ENCODE measurements at places on chromosomes 7 and 10.

- no peak for DNase-seq
Observed at GRCh38 chr7:106870983-106871410, 5.9 kb downstream of the PIK3CG start.

DNA sequence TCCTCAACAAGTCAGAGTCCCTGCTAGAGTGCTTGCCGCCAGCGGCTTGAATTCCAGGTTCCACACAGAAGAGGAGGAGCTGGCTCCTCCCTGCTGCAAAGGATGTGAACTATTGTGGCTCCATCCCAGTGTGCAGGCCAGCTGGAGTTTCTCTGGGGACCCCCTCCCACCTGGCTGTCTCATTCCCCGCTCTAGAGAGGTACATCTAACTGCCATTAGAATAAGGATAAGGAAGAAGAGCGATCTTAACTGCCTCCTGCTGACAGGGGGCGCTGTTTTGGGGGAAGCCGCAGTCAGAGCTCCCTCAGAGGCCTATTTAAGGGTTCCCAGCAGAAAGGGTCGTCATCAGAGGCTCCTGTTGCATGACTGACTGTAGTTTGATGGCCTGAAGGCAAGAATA is 40.8 kb upstream of the HECW1 start:
- peak; percentile 63 for DNase-seq

DNA sequence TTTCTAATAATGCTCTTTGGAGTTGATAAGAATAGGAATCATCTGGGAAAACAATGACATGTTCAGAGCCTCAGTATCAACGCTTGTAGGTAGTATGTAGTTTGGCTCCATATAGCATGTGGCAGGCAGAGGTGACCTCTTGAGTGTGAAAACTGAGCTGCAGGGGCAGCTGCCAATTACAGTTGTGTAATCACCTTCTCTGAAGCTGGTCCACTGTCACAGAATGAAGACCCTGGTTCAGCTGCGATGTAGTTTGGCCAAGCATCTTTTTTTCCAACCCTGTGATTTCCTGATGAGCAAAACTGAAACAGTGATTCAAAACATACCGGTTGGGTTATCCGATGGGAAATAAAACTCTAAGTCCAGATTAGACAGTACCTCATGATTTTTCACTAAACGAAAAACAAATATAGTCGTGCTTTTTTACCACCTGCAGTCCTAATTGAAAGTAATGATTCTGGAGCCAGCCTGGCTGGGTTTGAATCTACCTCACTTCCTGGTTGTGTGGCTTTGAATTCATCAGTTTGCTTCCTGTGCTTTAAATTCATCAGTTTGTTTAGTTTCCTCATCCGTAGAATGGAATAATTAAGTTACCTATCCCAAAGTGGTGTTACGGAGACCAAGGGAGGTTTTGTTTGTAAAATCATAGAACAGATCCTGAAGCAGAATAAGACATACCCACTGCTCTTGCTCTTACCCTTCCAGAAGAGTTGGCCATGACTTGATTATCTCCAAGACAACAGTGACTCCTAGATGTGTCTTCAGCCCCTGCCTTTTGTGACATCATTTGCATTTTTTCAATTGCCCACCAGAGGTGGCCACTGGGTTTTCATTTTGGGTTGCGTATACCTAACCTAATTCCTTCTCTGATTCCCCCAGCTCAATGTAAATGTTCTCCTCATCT is 87.4 kb downstream of the CELF2 start:
- DNase-seq: no peak

DNA sequence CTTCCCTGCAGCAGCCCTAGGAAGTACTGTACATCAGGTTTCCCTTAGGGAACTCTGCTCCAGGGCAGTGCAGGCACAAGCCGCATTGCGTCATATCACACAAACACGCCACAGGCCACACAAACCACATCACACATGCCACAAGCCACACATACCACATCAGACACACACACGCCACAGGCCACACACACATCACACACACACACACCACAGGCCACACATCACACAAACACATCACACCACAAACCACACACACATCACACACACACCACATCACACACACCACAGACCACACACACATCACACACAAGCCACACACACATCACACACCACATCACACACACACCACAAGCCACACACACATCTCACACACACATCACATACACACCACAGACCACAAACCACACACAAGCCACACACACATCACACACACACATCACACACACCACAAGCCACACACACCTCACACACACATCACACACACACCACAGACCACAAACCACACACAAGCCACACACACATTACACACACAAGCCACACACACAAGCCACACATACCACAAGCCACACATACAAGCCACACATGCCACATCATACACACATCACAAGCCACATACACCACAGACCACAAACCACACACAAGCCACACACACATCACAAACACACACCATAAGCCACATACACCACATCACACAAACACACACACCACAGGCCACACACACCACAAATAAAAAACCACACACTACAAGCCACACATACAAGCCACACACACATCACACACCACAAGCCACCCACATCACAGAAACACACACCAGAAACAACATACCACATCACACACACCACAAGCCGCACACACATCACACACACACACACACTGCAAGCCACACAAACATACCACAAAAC is 53.4 kb downstream of the TMEM209 start:
- DNase-seq: peak; percentile 51

GRCh38 chr7:82443036-82443546 is 486 bp downstream of the CACNA2D1 start:
- DNase-seq: peak; percentile 7

DNA sequence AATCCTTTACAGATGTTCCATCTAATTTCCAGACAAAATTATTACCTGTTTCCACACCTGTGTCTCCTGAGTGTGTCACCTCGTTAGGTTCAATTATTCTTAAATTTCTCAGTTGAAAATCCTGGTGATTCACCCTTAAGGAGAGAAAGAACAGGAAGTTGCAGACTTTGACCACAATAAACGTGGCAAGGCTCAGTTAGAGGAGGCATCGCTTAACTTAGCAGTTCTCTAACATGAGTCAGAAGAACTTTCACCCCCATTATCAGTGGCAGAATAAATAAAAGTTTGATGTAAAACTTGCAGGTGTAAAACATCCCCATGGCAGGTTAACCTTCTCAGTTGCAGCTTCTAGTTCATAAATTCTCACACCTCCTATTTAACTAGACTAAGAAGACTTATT is 8.3 kb downstream of the XPNPEP1 start:
- DNase-seq: peak; percentile 53

DNA sequence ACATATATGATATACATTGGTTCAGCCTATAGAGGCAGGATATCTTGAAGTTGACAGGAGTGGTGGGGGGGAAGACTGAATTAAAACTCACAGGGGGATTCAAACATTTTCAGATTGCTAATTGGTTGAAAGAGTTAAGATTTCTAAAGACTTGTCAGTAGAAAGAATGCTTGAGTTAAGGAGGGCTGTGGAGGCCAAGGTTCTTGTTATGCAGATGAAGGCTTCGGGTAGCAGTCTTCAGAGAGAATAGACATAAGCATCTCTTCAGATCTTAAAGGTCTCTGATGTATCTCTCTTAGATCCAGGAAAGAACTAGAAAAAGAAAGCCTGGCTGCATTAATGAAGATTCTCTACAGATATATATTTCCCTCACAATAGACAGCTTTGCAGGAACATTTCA is 209.8 kb upstream of the SEMA3D start:
- DNase-seq: no peak

GRCh38 chr10:95458871-95459270 is 102.3 kb downstream of the SORBS1 start:
- DNase-seq: no peak

DNA sequence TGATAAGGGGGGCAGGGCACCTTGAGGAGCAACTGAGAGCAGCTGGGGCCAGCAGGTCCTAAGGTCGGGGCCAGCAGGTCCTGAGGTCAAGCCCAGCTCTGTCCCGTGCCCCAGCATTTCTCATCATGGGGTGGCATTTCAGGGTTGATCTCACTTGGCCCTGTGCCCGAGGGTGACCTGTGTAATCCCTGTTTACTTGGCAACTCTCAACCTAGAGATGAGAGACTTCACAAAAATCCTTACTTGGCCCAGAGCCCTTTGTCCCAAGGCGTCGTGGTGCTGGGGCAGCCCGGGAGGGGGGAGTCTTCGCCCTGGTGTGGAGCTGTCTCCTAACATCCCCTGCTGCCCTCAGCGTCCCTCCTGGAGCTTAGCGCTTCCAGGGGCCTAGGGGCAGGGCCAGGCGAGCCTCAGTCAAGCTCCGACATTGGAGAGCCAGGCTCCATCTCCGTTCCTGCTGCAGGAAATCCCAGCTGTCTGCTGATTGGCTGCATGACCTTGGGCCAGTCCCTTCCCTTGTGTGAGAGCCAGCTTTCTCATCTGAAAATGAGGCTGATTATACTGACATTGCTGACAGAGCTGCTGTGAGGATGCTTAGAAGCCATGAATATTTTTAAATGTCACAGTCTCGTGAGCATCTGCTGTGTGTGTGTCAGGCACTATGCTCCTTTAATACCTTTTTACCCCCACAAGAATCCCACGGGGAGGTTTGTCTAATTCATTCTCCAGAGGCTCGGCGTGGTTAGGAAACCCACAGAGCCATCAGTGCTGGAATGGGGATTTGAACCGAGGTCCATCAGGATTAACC is 94.3 kb downstream of the ZMIZ1 start:
- DNase-seq: no peak

GRCh38 chr10:27143686-27144085 is 10.5 kb downstream of the YME1L1 start:
- no peak for DNase-seq

DNA sequence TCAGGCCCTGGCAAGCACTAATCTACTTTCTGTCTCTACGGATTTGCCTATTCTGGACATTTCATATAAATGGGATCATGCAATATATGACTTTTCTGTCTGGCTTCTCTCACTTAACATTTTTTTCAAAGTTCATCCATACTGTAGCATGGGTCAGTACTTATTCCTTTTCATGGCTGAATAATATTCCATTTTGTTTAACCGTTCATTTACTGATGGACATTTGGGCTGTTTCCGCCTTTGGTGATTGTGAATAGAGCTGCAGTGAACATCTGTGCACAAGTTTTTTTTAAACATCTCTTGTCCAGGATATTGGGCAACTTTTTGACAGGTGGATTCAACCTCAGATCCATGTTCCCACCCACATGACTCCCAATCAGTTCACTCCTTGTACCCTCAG is 31.0 kb downstream of the AIFM2 start:
- DNase-seq: no peak

DNA sequence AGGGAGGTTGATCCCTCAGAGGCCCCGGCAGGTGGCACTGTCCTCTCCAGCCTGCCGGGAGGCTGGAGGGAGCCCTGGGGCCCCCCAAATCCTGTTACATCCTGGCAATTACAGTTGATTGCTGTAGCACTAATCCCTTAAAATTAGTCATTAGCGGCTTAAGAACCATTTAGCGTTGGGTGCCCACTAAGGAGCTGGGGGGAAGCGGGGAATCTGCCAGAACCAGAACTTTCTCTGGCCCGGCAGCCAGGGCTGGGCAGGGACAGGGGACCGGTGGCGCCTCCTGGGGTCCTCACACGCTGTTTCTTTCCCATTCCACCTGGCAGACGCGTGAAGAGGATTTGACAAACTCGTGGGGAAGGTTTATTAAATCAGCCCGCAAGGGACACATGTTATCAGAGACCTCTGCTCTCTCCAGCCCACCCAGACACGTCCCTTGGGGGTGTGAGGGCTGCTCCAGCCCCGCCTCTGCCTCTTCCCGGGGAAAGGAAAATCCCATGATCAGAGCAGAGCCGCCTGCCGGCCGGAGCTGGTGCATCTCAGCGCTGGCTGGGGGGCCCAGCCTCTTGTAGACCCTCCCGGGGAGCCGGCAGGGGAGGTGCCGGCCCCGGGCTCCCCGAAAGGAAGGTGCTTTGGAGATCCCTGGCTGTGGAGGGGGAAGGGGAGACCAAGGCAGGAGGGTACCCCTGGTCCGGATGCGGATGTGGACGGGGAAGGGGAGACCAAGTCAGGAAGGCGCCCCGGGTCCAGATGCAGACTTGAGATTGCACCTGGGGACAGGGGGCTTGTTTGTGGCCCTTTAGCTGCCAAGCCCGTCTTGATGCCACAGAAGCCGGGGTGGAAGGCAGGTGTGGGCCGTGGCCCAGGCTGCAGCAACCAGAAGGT is 142.7 kb downstream of the ELFN1 start:
- no peak for DNase-seq

DNA sequence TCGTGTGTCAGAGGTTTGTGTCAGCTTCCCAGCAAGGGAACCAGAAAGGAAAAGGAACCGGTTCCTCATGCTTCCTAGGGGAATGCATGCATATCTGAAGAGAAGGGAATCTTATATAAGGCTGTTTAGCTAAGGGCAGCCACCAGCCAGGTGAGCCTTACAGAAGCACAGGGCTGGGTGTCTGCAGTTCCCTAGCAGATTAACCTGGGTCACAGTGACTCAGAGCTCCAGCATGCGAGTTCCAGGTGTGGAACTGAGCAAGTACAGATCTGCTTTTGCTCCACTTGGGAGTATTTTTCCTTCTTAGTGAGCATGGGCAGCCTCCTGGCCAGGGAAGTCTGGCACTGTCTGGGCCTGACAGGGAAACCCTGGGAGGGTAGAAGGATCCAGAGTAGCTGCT is 957 bp upstream of the ANKRD2 start:
- no peak for DNase-seq

GRCh38 chr7:55034776-55035175 is 16.0 kb downstream of the EGFR start:
- DNase-seq: no peak

DNA sequence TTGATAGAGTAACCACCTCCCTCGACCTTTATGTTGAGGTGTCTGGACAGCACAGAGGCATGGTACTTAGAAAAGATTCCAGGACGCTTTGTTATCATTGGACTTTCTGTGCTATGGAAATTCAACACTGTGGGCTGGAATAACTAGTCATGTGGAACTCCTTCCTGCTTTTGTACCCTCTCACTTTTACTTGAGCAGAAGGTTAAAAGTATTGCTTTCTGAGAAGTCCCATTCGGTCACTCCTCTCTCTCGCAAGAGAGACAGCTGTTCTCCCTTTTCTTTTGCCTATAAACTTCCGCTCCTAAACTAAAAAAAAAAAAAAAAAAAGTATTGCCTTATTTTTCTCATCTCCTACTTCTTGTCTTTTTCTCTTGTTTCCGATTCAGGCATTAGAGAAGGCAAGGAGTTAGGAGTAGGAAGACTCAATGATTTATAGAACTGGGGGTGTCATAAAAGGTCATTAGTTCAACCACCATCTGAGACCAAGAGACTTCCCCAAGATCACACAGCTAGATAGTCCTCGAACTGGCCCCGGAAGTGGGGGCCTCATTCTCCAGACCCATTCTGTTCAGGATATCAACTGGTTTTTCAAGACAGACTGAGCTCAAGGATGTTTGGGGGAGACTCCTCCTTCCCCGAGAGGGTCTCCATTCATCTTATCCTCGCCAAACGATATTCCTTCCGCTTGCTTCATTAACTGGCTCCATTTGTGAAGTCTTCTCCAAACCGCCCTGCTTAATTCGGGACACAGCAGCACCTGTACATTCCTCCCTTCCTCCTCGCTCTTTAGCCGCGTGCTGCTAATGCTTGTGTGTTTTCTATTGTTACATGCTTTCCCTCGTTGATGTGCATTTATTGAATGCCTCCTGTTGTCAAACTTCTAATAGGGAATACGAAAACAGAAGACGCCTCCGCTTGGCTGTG is 995 bp upstream of the INPP5F start:
- peak; percentile 22 for DNase-seq
